ENCODE measurements at places on chromosomes 16 and 17.

DNA sequence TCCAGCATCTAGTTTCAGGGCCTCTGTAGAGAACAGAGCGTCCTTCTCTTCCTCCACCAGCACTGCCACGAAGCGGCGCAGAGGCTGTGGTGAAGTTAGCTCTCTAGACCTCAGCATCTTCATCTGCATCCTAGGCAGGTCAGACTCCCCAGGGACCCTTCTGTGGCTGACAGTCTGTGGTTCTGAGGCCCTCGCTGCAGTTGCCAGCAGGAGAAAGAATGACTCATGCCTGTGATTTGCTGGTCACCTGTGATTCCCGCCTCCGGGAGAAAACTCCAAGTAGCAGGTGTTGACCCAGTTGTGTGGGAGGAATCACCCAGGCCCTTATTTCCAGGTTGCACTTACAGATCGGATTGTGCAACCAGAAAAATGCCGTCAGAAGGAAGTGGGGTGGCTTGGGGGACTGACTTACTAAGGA lies 117.3 kb upstream of the CACNG5 start:
- no peak for DNase-seq

GRCh38 chr16:69056421-69056820 lies 49.0 kb upstream of the HAS3 start:
- no peak for DNase-seq

DNA sequence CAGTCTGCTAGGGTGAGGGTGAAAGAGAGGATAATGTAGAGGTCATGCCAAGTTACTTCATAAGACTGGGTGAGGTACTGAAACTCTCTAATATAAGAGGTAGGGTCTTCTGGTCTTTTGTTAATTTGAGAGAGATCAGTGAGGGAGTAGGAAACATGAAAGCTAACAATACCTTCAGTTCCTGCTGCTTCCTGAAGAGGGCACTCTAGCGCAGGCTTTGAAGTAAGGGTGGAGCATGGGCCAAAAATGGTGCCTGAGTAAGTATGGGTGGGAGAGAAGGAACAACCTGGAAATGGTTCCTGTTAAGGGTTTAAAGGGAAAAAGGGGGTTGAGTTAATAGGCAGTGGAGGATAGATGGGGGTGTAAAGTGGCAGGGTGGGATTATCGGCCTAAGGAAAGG lies 2449.5 kb downstream of the TP53TG3F start:
- DNase-seq, result no peak

DNA sequence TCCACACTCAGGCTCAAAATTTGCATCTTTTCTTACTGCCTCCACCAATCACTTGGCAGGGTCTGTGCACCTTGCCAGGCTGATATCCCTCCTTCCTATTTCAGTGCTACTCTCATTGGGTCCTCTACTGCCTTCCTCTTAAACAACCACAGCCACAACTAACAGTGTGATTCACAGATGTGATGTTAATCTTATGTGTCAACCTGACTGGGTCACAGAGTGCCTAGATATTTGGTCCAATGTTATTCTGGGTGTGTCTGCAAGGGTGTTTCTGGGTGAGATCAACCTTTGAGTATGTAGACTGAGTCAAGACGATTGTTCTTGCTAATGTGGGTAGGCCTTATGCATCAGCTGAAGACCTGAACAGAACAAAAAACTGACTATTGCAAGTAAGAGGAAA lies 51.3 kb upstream of the IRX6 start:
- no peak for DNase-seq

GRCh38 chr17:5097101-5097834 lies 14.4 kb downstream of the ZNF232 start:
- DNase-seq, result peak; percentile 64

DNA sequence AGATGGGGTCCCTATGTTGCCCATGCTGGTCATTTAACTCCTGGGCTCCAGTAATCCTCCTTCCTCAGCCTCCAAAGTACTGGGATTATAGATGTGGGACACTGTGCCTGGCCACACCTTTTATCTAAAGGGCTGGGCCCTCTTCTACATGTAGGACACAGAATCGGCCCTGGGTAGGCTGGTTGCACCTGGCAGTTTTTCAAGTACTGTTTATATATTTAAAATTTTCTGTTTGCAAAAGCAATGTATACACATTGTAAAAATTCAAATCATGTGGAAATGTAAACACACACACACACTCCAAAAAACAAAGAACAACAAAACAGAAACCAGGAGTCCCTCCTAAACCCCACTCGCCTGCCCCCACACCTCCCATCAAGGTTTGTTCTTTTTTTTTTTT lies 28.1 kb upstream of the SIAH1 start:
- no peak for DNase-seq

GRCh38 chr17:51365090-51365489 lies 104.7 kb downstream of the UTP18 start:
- no peak for DNase-seq

DNA sequence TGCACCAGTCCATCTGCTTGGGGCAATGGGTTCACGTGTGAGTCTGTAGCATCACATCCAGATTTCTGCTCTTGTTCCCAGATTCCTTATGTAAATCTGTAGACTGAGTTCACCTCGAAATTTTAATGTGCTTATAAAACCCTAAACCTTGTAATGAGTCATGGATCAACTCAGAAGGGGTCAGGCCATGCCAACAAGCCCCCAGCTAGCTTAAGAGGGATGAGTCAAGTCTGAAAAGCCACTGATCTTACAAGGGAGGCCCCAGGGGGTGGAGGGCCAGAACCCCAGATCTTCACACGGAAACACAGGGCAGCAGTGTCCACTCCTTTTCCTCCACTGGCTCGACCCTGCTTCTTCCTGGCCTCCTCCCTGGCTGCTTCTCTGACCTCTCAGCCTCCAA lies 399.1 kb upstream of the CDH5 start:
- DNase-seq, result no peak

- DNase-seq, result no peak
Measured at GRCh38 chr17:78271419-78272170, 40.2 kb downstream of the TMEM235 start.

DNA sequence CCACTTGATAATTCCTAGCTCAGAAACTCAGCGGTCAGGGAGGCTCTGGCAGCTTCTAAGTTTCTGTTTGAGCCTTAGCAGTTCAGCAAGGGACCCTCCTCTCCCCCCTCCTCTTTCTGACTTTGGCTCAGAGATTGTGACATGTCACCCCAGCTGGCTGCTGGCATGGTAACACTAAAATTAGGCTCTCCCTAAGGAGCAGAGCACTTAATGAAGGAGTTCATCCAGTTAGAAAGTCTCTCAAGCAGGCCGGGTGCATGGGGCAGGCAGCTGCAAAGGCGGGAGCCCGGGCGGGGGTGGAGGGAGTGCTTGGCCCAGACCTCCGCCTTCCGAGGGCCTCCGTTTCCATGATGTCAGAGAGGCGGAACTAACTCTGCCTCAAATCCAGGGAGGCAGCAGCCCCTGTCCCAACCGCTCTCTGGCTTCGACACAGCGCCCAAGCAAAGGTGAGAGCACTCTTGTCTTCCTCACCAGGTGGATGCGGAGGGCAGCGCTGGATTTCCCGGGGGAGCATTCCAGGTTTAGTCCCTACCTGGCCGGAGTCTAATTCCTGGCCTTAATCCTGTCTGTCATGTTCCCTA lies 128.0 kb upstream of the PLCG2 start:
- no peak for DNase-seq

GRCh38 chr17:51765282-51766135 lies 393.0 kb downstream of the CA10 start:
- DNase-seq, result no peak

GRCh38 chr16:89430436-89431157 lies 59.8 kb downstream of the ANKRD11 start:
- DNase-seq, result no peak

DNA sequence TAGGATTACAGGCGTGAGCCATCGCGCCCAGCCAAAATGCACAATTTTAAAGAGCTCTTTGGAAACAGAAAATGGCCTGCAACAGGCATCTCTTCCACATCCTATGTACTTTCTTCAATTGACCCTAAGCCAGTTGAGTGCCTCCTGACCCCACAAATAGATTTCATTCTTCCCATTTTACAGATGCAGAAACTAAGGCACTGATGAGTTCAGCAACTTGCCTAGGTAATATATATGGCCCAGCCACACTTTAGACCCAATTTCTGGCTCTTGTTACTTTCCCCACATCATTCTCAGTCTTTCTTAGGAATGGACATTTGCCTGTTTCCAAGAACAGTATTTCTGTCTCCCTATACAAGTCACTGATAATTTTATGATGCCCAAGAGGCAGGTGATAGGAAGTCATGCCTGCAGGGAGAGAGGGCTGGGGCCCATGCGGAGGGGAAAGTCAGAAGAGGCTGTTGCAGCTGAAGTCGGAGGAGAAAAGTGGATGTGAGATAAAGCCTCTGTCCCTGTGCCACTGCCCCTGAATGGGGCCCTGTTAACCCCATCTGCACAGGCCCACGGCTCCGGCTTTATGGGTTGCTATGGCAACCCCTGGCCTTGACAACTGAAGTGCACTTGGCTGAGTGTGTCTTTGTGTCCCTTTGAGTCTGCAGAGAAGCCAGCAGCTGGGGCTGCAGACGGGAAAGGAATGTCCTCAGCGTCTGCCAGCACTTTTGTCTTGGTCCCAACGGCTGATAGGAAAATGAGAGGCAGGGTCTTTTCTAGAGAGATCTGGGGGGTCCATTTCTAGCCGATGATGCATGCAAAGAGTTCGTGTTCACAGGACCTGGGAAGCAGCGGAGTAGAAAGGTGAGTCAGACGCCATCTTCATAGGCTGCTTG lies 45.9 kb downstream of the ABAT start:
- DNase-seq, result no peak

- no peak for DNase-seq
Measured at GRCh38 chr17:29292992-29293889, 707 bp downstream of the NUFIP2 start.

DNA sequence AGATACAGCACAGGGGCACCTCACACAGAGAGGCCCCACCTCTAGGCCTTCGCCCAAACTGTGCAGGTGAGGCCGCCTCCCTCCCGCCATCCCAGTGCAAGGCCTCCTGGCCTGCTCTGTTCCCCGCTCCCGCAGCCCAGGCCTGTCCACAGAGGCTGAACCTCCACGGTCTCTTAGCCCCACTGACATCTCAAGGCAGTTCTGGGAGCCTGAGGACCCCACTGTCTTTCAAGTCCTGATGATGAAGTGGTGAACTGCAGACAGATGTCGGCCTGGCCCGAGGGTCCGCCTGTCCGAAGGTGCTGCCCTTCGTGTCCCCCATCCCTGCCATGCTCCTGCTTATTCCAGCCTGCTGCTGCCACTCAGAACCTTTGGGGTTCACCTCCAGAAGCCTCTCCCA lies 32.3 kb downstream of the ENGASE start:
- DNase-seq, result no peak

DNA sequence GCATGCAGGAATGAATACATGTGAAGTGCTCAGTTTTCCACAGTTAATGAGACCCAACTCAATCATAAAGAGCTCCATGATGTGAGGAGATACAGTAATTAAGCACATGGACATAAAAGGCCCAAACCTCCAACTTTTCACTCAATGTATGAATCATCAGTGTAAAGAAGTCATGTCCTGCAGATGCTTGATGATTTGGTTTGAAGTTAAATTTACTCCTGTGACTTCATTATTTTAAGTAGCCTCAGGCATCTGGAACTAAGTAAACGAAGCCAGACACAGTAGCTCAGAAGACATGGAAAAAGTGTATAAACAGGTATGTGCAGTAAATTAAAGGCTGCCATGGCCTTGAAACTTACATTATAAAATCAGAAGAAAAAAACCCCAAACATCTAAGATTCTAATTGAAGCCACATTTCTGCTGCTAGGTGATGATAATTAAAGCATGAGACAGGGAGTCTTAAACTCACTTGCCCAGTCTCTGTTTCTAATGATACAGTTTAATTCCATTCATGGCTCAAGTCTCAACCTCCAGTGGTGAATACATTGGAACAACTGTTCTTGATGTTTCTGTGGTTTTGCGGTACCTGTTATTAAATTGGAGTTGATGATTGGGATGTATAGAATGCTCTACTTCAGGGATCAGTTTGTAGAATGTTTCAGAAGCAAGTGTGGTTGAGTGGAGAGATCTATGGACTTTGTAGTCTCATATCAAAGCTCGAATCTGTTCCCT lies 28.9 kb upstream of the CCL2 start:
- DNase-seq, result no peak

DNA sequence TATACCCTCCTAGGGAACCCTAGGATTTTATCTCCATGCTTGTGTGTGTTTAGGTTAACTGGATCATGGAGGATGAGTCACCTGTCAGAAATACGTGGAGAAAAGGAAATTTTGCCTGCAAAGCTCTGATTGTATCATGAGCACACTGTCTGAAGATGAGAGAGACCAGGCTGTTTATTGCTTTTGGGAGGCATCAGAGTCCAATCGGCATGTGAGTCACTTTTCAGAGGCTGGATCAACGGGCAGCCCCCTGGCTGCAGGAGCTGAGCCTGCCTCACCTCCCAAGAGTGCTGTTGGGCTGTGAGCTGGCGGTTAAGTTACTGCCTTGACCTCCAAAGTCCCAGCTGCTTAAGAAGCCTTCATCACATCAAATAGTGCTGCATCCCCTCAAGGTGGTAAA lies 41.5 kb upstream of the MED9 start:
- DNase-seq, result no peak

DNA sequence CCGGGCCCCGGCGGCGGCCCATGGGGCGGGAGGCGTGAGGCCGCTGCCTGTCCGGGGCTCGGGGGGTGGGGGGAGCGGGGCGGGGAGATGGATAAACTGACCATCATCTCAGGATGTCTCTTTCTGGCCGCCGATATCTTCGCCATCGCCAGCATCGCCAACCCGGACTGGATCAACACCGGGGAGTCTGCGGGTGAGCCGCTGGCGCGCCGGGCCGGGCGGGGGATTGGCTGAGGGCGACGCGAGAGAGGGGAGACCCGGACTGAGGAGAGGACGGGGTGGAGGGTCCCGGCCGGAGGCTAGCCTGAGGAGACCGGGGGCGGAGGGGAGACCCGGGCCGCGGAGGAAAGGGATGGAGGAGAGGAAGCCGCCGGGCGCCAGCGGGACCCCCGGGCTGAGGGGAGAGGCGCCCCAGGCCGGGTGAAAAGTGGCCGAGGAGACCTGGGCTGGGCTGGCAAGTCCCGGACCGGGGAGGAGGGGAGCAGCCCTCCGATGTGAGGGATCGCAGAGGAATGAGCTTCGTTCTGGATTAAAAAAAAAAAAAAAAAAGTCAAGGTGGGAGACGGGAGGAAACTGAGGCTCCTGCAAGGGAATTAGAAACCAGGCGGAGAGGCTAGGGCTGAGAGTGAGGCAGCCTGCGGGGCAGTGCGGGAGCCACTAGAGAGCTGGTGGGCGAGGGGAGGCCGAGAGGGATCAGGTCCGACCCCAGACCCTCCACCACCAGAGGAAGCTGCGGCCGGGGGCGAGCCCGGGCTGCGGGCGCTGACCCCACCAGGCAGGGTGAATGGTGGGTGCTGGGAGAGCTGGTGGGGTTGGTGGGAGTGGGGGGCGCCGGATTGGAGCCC lies 526 bp downstream of the MOSMO start:
- DNase-seq, result no peak

GRCh38 chr16:64507240-64508024 lies 614.4 kb downstream of the CDH11 start:
- no peak for DNase-seq

GRCh38 chr16:17424771-17425170 lies 46.0 kb downstream of the XYLT1 start:
- no peak for DNase-seq

GRCh38 chr16:67229906-67230808 lies 3.2 kb downstream of the TMEM208 start:
- DNase-seq, result no peak
